Mesothelial cell of epicardium (in vitro differentiated cells): ENCODE measurements at places on chromosomes 4 and X.

DNA sequence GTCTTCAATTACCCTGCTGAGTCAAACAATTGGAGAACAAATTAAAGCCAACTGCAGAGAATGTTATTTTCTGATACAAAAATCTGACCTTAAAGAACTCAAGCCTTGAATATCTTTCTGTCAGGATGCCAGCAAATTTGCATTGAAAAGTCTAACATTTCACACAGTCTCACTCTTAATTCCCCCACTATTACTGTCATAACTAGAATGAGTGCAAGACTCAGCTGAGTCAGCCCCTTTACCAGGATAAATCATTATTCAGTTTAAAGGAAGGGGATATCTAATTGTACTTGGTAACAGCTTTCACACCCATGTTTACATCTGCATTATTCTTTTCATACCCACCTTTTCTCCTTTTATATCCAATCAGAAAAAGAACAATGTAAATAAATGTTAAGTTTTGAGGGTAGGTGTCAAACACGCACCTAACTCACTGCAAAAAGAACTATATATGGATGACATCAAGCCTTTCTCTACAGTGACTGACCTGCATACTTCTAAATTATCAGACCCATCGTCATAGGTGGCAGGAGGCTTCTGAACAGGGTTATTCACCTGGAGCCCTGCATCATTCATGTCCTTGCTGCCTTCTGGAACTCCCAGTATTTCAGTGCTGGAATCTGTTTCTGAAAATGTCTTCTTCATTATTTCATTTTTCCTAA is 117.4 kb downstream of the TMA16 start:
- no peak for DNase-seq
- H3K27ac ChIP-seq = no peak overlapping the region
- no peak overlapping the region for H3K4me3 ChIP-seq
- H3K4me1 ChIP-seq = no peaks in the 10 kb centered on the region
- peaks cover 21% of the 10 kb centered on the region for H3K27me3 ChIP-seq

DNA sequence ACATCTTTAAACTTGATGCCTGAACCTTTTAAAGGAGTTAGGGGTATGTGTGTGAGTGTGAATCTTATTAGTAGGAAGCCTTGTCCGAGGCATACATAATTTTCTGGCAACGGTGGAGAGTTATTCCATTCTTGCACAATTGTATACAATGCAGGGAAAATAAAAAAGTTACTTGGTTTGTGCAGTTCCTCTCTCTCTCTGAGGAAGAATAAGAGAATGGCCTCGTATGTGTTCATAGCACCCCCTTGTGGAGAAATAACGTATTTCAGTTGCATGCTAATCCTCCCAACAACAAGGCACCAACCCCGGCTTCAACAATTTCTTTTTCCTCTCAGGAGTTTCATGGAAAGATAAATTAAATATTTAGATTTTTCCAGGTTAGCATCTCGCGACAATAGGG is 33.7 kb upstream of the FGF13 start:
- H3K36me3 ChIP-seq = no peaks in the 10 kb centered on the region
- H3K4me1 ChIP-seq = no peaks in the 10 kb centered on the region
- no peaks in the 10 kb centered on the region for H3K27me3 ChIP-seq
- H3K4me3 ChIP-seq = no peak overlapping the region

DNA sequence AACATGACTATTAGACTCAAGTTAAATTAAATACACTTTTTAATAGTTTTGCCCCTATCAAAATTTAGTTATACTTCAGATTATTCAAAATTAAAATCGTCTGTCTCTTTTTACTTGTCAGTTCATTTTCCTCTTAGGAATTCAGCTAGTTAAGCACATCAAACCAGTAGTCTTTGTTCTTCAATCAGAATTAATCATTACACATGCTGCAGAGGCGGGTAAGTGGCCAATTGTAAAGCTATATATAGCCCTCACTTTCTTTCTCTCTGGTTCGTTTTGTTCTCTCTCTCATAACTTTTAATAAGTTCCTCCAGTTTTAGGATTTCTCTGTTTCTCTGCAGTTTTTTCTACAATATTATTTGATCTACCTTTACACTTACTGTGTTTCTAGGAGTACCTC is 359.1 kb upstream of the PABPC4L start:
- H3K27me3 ChIP-seq = no peaks in the 10 kb centered on the region
- H3K27ac ChIP-seq = no peak overlapping the region
- no peaks in the 10 kb centered on the region for H3K36me3 ChIP-seq
- H3K4me3 ChIP-seq = no peak overlapping the region
- no peak for DNase-seq

- DNase-seq = no peak
- H3K4me3 ChIP-seq = no peak overlapping the region
- no peaks in the 10 kb centered on the region for H3K27me3 ChIP-seq
- no peak overlapping the region for H3K27ac ChIP-seq
- H3K4me1 ChIP-seq = no peaks in the 10 kb centered on the region
- no peaks in the 10 kb centered on the region for H3K36me3 ChIP-seq
Observed at GRCh38 chrX:135649561-135649960, 63.9 kb upstream of the CT45A1 start.

GRCh38 chr4:98027827-98028226 is 115.4 kb downstream of the STPG2 start:
- no peak overlapping the region for H3K4me3 ChIP-seq
- H3K36me3 ChIP-seq = no peaks in the 10 kb centered on the region
- no peak overlapping the region for H3K27ac ChIP-seq
- no peak for DNase-seq
- no peaks in the 10 kb centered on the region for H3K27me3 ChIP-seq

DNA sequence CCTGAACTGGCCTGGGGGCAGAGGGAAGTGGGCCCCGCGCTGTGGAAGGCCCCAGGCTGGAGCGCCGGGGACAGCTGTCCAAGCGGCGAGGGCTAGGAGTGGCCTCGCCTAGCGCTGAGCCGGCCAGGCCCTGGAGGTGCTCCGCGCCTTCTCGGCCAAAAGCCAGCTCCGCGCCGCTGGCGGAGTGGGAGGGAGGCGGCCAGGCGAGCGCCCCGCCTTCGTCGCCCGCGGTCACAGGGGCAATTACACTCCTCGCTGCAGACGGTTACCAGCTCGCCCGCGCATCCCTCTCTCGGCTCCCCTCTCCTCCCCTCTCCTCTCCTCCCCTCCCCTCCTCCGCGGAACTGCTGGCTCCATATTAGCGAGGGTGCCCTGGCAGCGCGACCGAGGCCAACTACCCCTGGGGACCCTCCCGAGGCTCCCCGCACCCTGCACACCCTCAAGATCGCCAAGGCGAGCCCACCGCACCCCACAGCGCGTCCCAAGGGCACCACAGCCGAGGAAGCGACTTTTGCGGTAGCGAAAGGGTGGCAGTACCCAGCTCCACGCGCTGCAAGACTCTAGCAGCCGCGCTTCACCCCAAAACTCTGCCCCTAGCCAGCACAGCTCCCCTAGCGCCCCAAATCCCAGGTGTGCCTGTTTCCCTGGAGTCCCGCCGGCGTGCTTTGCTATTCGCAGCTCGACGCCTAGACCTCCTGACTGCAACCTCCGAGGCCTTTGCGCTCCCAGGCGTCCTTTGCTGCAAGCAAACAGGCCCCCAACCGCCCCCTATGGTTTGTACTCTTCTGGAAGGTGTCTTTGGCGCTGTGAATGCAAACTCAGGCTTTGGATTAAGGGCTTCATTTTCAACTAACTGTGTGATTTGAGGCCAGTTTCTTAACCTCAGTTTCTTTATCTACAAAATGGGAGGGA is 91.4 kb downstream of the BCOR start:
- H3K36me3 ChIP-seq = no peaks in the 10 kb centered on the region
- DNase-seq = no peak
- H3K4me3 ChIP-seq = no peak overlapping the region

- peak; percentile 44 for DNase-seq
- peak overlapping the region; percentile 100 for H3K4me3 ChIP-seq
- H3K36me3 ChIP-seq = no peaks in the 10 kb centered on the region
- peaks cover 15% of the 10 kb centered on the region for H3K4me1 ChIP-seq
Observed at GRCh38 chr4:30717208-30718020, 2.8 kb upstream of the PCDH7 start.

DNA sequence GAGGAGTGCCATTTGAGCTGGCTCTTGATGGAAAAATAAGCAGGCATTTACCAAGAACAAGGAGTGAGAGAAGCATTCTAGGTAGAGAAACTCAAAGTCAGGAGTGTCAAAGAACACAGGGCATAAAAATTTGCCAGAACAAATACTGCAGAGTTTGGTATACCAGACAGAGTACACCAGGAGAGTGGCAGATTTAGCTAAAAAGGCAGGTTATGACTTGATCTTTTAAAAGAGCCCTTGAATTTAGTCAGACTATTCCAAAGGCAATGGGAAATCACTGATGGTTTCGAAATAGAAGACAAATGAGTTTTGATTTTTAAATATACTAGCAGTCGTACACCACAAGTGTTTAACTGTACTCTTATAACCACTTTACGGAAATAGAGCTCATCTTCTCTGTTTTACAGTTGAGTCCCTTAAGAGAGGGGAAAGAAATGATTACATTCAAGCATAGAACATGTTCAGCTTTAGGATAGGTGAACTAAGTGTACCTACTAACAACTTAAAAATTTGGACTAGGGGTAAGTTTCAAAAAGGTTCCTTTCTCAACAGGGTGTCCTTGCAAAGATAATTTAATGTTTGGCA is 10.2 kb downstream of the UBE2D3 start:
- no peak for DNase-seq
- H3K4me1 ChIP-seq = peaks cover 60% of the 10 kb centered on the region
- peaks cover 5% of the 10 kb centered on the region for H3K36me3 ChIP-seq
- H3K27me3 ChIP-seq = no peaks in the 10 kb centered on the region

GRCh38 chr4:5892323-5893003 is 423 bp downstream of the CRMP1 start:
- H3K27ac ChIP-seq = no peak overlapping the region
- peaks cover 83% of the 10 kb centered on the region for H3K27me3 ChIP-seq
- H3K36me3 ChIP-seq = no peaks in the 10 kb centered on the region
- H3K4me1 ChIP-seq = peaks cover 14% of the 10 kb centered on the region
- DNase-seq = no peak
- H3K4me3 ChIP-seq = no peak overlapping the region

GRCh38 chr4:52102587-52102986 is 51.5 kb downstream of the SPATA18 start:
- no peak overlapping the region for H3K4me3 ChIP-seq
- H3K27me3 ChIP-seq = no peaks in the 10 kb centered on the region
- peaks cover 27% of the 10 kb centered on the region for H3K4me1 ChIP-seq
- DNase-seq = no peak
- no peak overlapping the region for H3K27ac ChIP-seq
- no peaks in the 10 kb centered on the region for H3K36me3 ChIP-seq

GRCh38 chrX:49199315-49199595 is 738 bp downstream of the SYP start:
- peaks cover 28% of the 10 kb centered on the region for H3K27me3 ChIP-seq
- H3K36me3 ChIP-seq = no peaks in the 10 kb centered on the region
- H3K4me1 ChIP-seq = peaks cover 5% of the 10 kb centered on the region
- no peak for DNase-seq
- H3K27ac ChIP-seq = no peak overlapping the region

- H3K4me3 ChIP-seq = no peak overlapping the region
- no peak overlapping the region for H3K27ac ChIP-seq
- no peaks in the 10 kb centered on the region for H3K27me3 ChIP-seq
- H3K4me1 ChIP-seq = peaks cover 5% of the 10 kb centered on the region
Observed at GRCh38 chrX:68826113-68826980, 2.5 kb upstream of the EFNB1 start.

- peaks cover 19% of the 10 kb centered on the region for H3K4me1 ChIP-seq
- no peaks in the 10 kb centered on the region for H3K27me3 ChIP-seq
- no peaks in the 10 kb centered on the region for H3K36me3 ChIP-seq
- no peak for DNase-seq
- H3K4me3 ChIP-seq = no peak overlapping the region
- peak overlapping the region; percentile 5 for H3K27ac ChIP-seq
Observed at GRCh38 chrX:38991656-38992440, 190.6 kb downstream of the MID1IP1 start.

DNA sequence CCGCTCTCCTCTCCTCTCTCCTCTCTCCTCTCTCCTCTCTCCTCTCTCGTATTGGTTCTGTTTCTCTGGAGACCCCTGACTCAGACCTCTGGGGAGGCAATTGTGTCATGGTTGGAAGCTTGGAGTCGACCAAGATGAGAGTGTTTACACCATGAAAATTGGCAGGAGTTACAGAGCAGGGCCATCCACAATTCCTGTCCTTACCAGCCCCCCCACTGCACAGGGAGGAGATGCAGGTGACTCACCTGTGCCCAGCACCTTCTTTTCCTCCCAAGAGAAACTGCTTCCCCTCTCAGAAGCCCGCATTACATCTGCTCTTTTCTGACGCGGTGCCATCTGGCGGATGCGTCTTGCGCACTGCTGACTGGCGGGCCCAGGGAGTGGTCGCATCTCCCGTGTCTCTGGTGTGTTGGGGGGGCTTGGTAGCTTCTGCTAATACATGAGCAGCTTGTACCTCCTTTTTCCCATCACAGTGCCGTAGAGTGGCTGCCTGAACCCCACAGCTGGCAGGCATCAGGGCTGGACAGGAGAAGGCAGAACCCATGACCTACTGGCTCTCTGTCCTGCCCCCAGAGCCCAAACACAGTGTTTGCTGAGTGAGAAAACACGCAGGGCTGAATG is 31.4 kb upstream of the GPR78 start:
- no peak for DNase-seq
- H3K36me3 ChIP-seq = no peaks in the 10 kb centered on the region
- peaks cover 20% of the 10 kb centered on the region for H3K4me1 ChIP-seq
- no peak overlapping the region for H3K4me3 ChIP-seq

DNA sequence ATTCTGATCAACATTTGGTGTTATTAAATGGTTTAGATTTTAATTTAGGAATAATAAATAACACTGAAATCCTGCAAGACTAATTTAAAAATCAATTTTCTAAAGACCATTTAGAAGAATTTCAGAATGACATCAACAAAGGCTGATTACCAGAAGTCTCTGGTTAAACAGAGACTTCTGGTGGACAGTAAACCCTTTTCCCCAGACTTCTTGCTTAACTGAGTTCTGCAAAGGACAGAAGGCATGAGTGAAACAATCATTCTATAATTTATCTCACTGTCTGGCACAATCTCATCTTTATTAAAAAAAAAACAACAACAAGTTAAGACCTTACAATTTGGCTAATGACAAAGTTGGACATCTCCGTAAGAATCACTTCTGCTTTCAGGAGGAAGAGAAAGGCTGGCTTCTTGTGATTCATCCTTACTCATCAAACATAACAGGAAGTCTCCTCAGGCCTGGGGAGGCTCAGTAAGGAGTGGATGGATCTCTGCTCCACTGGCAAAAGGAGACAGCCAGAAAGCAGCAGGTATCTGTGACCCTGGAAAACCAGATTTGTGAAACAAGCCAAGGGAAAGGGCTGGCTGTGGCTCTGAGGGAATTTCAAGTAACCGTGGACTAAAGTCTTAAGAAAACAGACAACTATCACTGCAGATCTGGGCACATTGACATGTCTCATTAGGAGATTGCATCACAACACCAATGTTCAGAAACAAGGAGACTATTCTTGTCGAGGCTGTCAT is 908 bp upstream of the TLR6 start:
- no peak for DNase-seq
- H3K27ac ChIP-seq = peak overlapping the region; percentile 21
